ENCODE measurements at places on chromosomes 3 and 15. TPM values are rescaled to one million over a fixed set of nuclear protein-coding genes. Genes with fewer than 3 reads are reported as not detected.

C3orf22 gene
- total RNA-seq, result 33.0 TPM

ZBED2 gene
- not detected for total RNA-seq

TP53BP1 gene
- total RNA-seq, result 133 TPM

IQCH gene
- total RNA-seq, result 23.5 TPM

SI gene
- 2.8 TPM for total RNA-seq

TIMMDC1 gene
- 70.9 TPM for total RNA-seq

SCN5A gene
- 0.99 TPM for total RNA-seq

LRTM1 gene
- total RNA-seq, result not detected

DNA sequence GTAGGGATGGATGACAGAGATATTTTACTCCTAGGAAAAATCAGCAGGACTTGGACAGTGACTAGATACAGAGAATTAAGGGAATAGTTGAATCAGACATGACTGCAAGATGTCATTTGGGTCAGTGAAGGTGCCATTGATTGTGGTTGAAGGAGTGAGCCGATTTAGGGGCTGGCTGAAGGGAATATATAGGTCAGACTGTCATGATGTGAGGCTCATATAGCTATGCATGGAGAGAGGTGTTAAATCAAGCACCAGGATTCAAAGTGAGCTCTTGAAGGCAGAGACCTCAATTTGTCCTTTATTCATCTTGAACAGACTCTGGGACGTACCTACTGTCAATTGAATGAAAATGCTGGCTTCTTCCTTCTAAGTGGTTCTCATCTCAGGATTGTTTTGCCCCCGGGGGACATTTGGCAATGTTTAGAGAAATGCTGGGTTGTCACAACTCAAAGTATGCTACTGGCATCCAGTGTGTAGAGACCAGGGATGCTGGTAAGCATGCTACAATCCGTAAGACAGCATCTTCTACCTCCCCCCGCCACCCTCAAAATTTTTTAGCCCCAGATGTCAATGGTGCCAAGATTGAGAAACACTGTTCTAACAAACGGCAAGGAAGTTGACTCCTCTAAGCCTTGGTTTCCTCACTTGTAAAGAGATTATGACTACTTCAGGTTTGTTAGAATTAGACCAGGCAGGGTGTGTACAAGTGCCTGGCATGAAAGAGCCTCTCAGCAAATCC, 7.8 kb downstream of the ATP2C1 start:
- DNase-seq, result no peak
- no peaks in the 10 kb centered on the region for H3K27me3 ChIP-seq
- H3K27ac ChIP-seq, result no peak overlapping the region
- no peaks in the 10 kb centered on the region for H3K36me3 ChIP-seq

DNA sequence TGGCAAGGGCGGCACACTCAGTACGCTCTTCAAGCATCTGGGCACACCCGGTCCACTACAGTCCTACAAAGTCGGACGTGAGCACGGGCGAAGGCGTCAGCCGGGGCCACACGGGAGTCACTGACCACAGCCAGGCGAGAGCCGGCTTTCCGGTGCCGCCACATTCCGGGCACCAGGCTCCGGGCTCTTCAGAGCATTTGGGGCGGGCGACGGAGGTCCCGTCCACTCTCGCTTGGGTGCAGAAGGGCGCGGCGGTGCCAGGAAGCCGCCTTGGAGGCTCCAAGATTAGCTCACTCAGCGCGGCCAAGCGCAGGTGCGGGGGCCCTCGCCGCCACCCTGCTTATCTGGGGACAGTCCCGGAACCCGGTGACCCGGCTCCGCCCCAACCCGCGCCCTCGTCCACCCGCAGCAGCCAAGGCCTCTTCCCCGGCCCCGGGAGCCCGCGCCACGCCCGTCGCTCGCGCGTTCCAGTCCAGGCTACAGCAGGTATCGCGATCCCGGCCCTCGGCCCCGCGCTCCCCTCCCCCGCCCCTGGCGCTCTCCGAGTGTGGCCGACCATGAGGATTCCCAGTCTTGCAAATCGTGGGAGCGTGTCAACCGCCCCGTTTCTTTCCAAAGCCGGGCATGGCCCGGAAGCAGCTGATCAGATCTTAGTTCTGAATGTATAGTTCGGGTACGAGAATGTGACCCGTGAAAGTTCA, at the start of gene ADPRH:
Gene ADPRH, plus strand, starts transcription at position 127 of the 701 bp plus-strand sequence. CDS start 2,678 bp downstream, outside the sequence.
- no peaks in the 10 kb centered on the region for H3K36me3 ChIP-seq
- H3K27me3 ChIP-seq, result no peaks in the 10 kb centered on the region
- H3K4me1 ChIP-seq, result peaks cover 11% of the 10 kb centered on the region
- H3K4me3 ChIP-seq, result peak within 1 kb of the TSS; percentile 76
- peak within 1 kb of the TSS; percentile 95 for H3K27ac ChIP-seq

- H3K27me3 ChIP-seq, result no peaks in the 10 kb centered on the region
- no peak for DNase-seq
- no peak overlapping the region for H3K27ac ChIP-seq
- H3K4me3 ChIP-seq, result no peak overlapping the region
These were observed 34.6 kb downstream of the CHD2 start for GRCh38 chr15:92934716-92935115.

DNA sequence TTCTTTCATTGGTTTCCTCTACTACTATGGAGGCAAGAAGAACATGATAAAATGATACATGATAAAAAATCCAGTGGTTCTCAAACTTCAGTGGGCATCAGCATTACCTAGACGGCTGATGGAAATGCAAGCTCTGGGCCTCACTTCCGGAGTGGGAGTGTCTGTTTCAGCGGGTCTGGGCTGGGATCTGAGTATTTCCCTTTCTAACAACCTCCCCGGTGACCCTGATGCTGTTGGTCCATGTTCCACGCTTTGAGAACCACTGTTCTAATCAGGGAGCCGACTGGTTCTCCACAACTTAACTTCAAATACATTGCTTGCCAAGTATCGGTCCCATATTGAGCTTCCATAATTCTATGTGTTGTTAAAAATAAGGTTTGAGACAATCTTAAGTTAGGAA, 712.3 kb upstream of the LMCD1 start:
- H3K36me3 ChIP-seq, result no peaks in the 10 kb centered on the region
- no peaks in the 10 kb centered on the region for H3K4me1 ChIP-seq
- no peaks in the 10 kb centered on the region for H3K27me3 ChIP-seq
- DNase-seq, result no peak

GRCh38 chr3:72444656-72445223, 403.5 kb downstream of the SHQ1 start:
- no peak for DNase-seq
- no peak overlapping the region for H3K4me3 ChIP-seq
- H3K27me3 ChIP-seq, result no peaks in the 10 kb centered on the region

DNA sequence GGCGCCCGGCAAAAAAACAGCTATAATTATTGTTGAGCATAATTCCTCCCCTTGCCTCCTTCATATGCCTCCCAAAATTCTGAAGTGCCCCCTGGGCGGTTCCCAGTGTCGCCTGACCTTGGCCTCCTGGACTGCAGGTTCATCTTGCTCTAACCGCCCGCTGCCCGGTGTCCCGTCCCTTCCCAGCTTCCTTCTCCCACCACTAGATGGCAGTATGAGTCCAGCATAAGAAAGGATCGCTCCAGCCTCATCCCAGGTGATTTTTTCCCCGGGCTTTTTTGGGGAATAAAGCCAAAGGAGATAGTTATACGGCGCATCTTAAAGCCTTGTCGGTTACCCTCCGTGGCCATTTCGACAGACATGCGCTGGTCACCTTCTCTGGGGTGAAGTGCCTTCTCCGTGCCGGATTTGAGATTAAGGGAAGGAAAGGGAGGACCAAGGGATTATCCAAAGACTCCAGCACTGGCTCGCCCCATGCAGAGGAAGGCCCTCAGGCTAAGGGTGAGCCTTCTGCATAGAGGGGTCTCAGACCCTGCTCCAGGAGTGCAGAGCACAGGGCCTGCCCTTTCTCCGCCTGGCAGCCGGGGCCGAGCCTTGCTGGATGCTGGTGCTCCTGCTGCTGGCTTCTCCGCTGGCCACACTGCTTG, 45.8 kb upstream of the TRA2B start:
- H3K27me3 ChIP-seq, result no peaks in the 10 kb centered on the region
- H3K36me3 ChIP-seq, result no peaks in the 10 kb centered on the region
- H3K4me3 ChIP-seq, result no peak overlapping the region
- H3K27ac ChIP-seq, result no peak overlapping the region

- H3K27ac ChIP-seq, result no peak overlapping the region
- no peaks in the 10 kb centered on the region for H3K36me3 ChIP-seq
- no peak overlapping the region for H3K4me3 ChIP-seq
- H3K27me3 ChIP-seq, result no peaks in the 10 kb centered on the region
- no peak for DNase-seq
These were observed 8.6 kb upstream of the MCF2L2 start for GRCh38 chr3:183437061-183437460.

DNA sequence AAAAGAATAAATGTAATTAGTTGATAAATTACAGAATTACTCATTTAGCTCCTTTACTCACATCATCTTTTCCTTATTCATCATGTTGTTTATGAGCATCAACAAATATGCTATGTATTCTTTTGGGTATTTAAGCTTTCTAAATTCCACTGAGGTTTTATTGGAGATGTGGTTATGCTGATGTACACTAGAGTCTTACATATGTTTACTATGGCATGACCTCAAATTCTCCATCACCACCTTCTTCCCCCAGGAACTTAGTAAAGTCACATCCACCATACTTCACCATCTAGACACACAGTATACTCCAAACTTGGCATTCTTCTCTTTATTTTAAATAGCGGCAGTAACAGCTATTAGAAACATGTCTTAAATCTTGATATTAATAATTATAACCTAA, 74.1 kb upstream of the MELTF start:
- no peaks in the 10 kb centered on the region for H3K27me3 ChIP-seq
- H3K4me3 ChIP-seq, result no peak overlapping the region
- H3K36me3 ChIP-seq, result no peaks in the 10 kb centered on the region
- no peaks in the 10 kb centered on the region for H3K4me1 ChIP-seq
- no peak for DNase-seq

DNA sequence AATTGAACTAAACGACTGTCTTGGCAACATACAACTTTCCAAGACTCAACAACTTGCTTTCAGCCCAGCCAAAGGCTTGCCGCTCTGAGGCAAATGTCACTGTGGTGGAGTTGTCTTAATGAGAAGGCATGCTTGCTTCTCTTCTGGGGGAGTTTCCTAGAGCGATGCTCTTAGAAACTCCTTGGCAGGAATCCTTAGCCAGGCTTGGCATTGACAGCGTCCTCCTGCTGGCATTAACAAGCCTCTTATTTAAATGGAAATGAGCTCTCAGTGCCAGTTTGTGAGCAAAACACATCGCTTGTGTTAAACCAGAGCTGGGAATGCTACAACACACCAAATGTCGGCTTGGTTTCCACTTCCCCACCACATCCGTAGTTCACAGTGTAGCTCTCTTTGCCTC, 265.5 kb upstream of the TPRG1 start:
- H3K27ac ChIP-seq, result no peak overlapping the region
- H3K4me1 ChIP-seq, result peaks cover 9% of the 10 kb centered on the region
- no peak overlapping the region for H3K4me3 ChIP-seq

DNA sequence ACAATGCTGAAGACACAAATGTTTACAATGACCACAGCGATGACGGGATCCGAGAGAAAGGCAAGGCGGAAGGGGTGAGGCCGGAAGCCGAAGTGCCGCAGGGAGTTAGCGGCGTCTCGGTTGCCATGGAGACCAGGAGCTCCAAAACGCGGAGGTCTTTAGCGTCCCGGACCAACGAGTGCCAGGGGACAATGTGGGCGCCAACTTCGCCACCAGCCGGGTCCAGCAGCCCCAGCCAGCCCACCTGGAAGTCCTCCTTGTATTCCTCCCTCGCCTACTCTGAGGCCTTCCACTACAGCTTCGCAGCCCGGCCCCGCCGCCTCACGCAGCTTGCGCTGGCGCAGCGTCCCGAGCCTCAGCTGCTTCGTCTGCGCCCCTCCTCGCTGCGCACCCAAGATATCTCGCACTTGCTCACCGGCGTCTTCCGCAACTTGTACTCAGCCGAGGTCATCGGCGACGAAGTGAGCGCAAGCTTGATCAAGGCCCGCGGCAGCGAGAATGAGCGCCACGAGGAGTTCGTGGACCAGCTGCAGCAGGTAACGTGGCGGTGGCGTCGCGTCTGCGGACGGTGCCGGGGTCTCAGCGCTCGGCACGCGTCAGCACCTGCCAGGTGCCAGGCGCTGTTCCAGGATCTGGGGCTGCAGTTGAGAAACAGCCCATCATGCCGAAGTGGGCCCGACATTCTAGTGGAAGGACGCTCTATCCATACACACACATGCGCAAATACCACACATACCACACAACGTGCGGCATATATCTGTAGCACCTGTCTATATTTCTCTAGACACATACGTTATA, at the start of gene DLEC1:
Gene DLEC1, plus strand, starts transcription at position 108 of the 798 bp plus-strand sequence. Its CDS starts 18 bp downstream, at position 126.
- H3K27ac ChIP-seq, result peak within 1 kb of the TSS; percentile 57
- peak; percentile 90 for DNase-seq
- no peaks in the 10 kb centered on the region for H3K27me3 ChIP-seq
- peaks cover 12% of the 10 kb centered on the region for H3K4me1 ChIP-seq
- H3K4me3 ChIP-seq, result peak within 1 kb of the TSS; percentile 63

- peaks cover 8% of the 10 kb centered on the region for H3K4me1 ChIP-seq
- H3K27ac ChIP-seq, result no peak overlapping the region
- no peak overlapping the region for H3K4me3 ChIP-seq
- no peaks in the 10 kb centered on the region for H3K36me3 ChIP-seq
- DNase-seq, result no peak
- no peaks in the 10 kb centered on the region for H3K27me3 ChIP-seq
These were observed 213.4 kb upstream of the SLC2A2 start for GRCh38 chr3:171239757-171240503.

DNA sequence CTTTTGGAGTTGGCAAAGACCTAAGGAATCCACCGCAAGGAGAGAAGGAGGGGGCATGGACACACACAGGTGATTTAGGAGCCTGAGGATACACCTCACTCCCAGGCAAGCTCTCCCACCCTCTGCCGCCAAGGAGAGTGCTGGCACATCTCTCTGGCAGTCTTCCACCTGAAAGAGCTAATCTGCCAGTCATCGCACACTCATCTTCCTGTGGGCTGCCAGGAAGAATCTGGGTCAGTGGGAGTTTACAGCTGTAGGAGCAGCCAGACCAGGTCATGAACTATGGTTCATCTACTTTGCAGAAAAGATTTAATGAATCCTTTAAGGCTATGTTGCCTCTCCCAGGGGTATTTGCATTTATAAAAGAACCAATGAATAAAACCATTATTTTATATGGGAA, 170.6 kb upstream of the TSC22D2 start:
- no peaks in the 10 kb centered on the region for H3K36me3 ChIP-seq
- H3K4me1 ChIP-seq, result no peaks in the 10 kb centered on the region
- H3K4me3 ChIP-seq, result no peak overlapping the region
- H3K27ac ChIP-seq, result no peak overlapping the region
- H3K27me3 ChIP-seq, result no peaks in the 10 kb centered on the region

DNA sequence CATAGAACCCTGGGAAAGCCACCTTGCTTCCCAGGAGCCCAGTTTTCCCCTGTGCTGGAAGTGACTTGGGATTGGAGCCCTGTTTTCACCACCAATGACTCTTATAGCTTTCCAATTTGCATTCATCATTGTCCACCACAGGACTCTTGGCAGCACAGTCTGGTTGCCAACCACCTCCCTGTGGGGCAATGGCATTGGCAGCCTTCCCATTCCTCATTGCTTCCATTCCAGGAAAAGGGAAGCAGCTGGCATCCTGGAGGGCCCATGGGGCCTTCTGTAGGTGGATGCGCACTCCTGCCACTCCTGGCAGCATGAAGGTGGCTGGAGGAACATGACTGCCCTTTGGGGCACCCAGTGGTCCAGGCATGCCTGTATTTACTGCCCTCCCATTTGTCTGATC, 57.7 kb downstream of the FEM1B start:
- DNase-seq, result no peak
- no peaks in the 10 kb centered on the region for H3K27me3 ChIP-seq
- no peaks in the 10 kb centered on the region for H3K36me3 ChIP-seq
- H3K4me3 ChIP-seq, result no peak overlapping the region
- peaks cover 19% of the 10 kb centered on the region for H3K4me1 ChIP-seq

GRCh38 chr15:90956274-90957030, 1.8 kb downstream of the RCCD1 start:
- peak; percentile 79 for DNase-seq
- peaks cover 19% of the 10 kb centered on the region for H3K4me1 ChIP-seq
- H3K36me3 ChIP-seq, result no peaks in the 10 kb centered on the region
- no peaks in the 10 kb centered on the region for H3K27me3 ChIP-seq

GRCh38 chr3:183701744-183702143, 4.1 kb downstream of the YEATS2 start:
- H3K36me3 ChIP-seq, result no peaks in the 10 kb centered on the region
- H3K4me1 ChIP-seq, result no peaks in the 10 kb centered on the region
- H3K27ac ChIP-seq, result no peak overlapping the region
- H3K27me3 ChIP-seq, result no peaks in the 10 kb centered on the region
